ENCODE measurements at places on chromosomes 12 and 14.

DNA sequence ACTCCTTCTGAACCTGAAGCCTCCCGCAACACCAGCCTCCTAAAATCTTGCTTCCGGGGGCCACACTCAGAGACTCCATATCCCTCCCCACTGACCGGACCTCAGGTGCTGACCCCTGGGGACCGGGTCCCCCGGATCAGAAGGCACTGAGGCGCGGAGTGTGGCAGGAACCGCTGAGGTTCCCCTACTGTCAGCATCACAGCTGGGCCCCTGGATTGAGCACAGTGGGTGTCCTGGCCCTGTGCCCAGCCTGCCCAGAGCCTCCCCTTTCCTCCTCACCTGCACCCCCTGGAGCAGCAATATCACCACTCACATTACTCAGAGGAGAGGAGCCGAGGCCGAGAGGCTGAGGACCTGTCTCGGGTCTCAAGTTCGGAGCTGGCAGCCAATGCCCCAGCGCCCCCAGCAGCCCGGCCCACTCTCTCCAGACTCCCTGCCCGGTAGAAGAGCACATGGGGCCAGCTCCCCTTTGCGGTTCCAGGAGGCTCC lies 101.2 kb upstream of the EIF5 start:
- no peak for DNase-seq

GRCh38 chr12:131507094-131507493 lies 203.8 kb upstream of the SFSWAP start:
- DNase-seq = no peak

DNA sequence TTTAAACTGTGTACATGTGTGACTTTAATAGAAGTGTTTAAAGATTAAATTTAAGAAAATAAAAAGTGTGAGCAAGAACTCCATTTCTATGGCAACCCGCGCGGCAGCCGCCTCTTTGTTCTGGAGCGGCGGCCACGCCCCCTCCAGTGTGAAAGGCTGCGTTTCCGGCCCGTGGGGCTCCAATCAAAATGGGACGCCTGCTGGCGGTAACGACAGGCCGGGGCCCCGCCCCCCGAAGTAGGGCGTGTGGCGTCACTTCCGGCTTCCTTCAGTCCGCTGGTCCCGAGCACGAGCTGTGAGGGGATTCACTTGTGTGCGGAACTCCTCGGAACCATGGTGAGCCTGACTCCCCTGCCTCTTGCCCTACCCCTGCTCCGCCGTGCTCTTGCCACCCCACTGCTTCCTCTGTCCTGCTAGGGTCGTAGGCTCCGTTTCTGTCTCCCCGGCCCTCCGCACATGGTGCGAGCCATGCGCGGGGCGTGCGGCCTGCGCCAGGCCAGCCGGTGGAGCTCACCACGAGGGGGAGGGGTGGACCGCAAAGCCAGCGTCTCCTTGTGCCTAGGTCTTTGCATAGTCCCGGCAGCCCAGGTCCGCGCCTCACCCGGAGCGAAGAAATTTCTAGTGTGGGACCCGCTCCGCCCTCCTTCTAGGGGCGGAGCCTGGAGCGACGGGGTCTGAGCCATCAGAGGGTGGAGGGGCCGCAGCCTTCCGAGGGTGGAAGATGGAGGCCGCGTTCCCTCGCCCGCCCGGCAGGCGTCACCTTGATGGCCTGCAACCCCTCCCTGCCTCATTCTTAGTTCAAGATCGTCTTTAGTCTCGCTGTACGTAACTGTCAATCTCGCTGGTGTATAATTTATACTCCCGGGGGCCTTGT lies at the start of gene CCT2:
Gene CCT2 (plus strand): TSS at position 271 of the 874 bp plus-strand sequence. CDS start 63 bp downstream, at position 334.
- DNase-seq = peak; percentile 93

- no peak for DNase-seq
These were observed 162.0 kb downstream of the IPO8 start for GRCh38 chr12:30533558-30534265.

- DNase-seq = no peak
These were observed at the start of gene ADAMTS20 for GRCh38 chr12:43551971-43552559. Gene ADAMTS20 (minus strand): TSS chr12:43552203. CDS start chr12:43551921, 282 bp downstream.

- no peak for DNase-seq
These were observed 84.6 kb downstream of the SETD3 start for GRCh38 chr14:99395909-99396530.

DNA sequence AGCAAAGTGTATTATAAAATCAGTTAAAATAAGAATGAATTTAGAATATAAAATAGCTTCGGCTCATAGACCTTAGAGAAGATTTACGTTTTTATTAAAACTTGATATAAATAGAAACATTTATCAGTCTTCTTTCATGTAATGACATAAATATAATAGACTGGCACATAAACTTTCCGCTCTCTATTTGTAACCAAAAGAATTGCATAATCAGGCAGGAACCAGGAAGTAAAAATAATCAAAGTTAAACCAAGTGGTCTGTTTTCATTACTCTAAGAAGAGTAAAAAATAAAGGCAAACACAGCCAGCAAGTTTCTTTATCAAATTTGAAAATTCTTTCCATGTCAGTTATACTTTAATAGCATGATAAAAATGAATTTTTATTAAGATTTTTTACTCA lies 46.3 kb upstream of the ATP2A2 start:
- no peak for DNase-seq

DNA sequence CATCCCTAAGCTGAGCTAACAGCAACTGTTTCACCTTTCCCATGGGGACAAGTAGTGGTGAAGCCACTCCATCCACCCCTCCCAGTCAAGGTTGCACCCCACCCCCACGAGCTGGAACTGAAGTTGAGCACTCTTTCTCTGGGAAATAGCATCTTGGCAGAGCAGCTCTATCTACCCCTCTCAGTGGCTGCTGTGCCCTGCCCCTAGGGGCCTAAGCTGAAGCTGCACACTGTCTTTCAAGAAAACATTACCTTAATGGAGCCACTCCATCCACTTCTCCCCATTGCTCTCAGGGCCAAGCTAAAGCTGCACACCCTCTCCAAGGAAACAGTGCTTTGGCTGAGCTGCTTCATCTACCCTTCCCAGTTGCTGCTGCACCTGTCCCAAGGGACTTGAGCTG lies 170.6 kb upstream of the CCDC196 start:
- no peak for DNase-seq

DNA sequence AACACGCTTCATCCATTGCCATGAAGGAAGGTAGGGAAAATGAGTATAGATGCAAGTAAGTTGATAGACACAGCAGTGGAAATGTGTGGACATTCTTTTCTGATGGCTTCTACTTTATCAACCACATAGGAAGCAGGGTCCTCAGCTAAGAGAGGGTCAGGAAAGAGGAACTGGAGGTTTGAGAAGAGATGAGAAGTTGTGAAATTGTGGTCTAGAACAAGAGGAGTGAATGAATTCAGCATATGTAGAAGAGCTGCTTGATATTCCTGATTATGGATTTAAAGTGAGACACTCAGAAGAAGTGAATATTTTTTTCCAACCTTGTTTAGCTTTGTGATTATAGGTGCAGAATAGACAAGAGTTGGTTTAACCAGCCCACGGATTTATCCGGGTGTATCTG lies 128.5 kb downstream of the SLC15A5 start:
- no peak for DNase-seq

- DNase-seq = no peak
These were observed at the start of gene PSMB5 for GRCh38 chr14:23034498-23035302. Gene PSMB5 (minus strand): TSS chr14:23034900. CDS start chr14:23034881, 19 bp downstream.

GRCh38 chr12:6177642-6178358 lies 22.4 kb upstream of the CD9 start:
- DNase-seq = no peak

DNA sequence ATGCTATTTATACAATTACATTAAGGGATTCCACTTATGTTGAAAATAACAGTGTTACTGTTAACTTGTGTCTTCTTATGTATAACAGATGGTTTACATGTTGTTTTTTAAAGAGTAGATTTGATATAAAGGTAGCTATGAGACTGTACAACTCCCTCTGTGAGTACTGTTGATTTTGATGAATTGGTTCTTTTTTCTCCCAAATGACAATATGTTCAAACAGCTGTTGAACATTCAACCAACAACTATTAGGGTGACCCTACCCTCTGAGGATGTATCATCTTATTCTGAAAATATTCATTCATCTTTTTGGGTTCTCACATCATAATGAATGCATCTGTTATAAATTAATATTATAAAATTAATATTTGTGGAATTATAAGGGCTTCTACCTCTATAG lies 456.9 kb upstream of the MGAT4C start:
- no peak for DNase-seq

- DNase-seq = no peak
These were observed 11.1 kb upstream of the TMPO start for GRCh38 chr12:98504368-98504617.

- DNase-seq = no peak
These were observed 30.8 kb downstream of the GPR19 start for GRCh38 chr12:12665194-12665593.

- DNase-seq = no peak
These were observed 90.8 kb downstream of the RPS6KA5 start for GRCh38 chr14:90969531-90970166.

DNA sequence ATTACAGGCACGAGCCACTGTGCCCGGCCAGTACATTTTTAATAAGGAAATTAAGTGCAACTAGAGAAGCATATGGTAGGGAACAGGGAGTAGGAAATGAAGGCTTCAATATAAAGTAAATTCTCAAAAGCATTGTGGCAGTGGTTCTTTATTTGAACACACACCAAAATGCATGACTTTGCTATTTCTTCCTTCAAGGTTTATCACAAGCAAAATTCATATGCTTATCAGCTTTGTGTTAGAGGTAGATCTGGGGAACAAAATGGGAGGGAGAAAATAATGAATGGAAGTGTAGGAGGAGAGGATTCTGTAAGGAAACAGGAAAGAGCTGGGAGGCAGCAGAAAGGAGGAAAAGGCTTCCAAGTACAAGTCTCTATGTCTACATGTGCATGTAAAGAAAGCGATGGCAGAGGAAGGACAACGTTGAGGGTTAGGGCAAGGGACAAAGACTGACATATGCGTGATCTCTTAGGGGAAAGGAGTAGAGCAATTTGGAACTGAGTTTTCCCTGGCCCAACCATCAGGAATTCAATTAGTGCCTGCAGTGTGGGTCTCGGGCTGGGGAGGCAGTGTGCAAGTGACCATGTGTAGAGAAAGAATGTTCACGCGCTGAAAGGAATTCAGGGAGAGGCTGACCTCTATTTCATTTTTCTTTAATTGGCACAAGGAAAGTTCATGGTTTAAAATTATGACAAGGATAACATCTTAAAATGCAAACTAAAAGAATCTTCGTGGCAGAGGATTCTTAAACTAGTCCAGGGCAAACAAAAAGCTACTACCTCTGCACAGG lies 22.9 kb upstream of the RASSF8 start:
- no peak for DNase-seq

GRCh38 chr12:79333144-79333543 lies 357.6 kb downstream of the PAWR start:
- DNase-seq = no peak

- no peak for DNase-seq
These were observed 135.9 kb downstream of the C12orf75 start for GRCh38 chr12:105466231-105466900.

- no peak for DNase-seq
These were observed 44.6 kb upstream of the TUNAR start for GRCh38 chr14:95832012-95832411.

DNA sequence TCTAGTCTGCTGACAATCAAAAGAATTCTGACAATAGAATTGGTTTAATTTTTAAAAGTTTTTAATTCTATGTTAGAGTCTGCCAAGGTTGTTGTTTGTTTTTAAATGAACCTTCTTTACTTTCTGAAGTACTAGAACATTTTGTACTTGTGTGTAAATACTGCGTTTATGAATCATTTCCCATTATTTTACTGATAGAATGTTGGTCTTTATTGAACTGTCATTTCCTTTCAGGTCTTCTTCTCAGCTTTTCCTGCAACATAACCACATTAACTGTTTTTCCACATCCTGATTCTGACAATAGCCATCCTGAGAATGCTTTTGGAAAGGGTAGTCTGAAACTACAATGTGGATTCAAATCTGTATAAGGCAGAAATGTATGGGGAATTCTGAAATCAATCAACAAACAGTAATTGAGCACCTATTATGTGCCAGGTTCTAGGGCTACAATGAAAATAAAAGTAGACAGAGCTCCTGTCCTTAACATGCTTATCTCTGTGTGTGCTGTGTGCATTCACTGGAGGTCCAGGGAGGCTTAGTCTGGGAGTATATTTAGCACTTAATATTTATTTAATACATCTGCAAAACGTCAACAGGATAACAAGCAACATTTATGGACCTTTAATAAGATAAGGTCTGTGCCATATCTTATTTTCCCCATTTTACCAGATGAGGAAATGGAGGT lies 73.1 kb upstream of the SLC38A2 start:
- no peak for DNase-seq

DNA sequence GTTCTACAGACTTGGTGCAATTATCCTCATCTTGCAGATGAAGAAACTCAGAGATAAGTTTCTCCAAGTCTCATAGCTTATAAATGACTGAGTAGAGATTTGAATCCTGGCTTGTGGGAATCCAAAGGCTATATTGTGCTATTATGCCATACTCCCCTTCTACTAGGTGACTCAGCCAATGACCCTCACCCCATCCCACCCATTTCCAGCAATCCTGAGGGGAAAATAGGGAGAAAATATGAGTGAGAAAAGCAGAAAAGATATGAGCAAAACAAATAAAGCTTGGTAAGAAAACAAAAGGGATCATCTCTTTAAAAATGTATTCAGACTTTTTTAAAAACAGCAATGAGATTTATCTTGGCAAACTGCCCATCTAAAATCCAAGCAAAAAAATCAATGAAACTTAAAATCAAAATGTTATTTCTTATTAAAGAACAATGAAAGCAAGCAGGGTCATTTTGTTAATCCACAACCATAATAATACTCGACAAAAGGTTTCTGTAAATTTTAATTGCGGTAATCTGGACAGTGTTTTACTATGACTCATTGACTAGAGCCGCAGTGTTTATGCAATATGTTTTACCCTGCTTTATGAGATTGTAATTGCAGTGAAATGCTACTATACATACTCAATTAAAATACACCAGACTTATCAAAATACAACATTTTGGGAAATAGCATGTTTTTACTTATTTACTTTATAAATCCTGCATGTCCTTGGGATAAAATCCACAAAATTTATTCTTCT lies 13.1 kb upstream of the LGR5 start:
- no peak for DNase-seq

- DNase-seq = peak; percentile 48
These were observed 1101.2 kb upstream of the TMEM132C start for GRCh38 chr12:127165567-127166392.

GRCh38 chr14:89720076-89720687 lies 234.3 kb downstream of the EFCAB11 start:
- DNase-seq = no peak

- no peak for DNase-seq
These were observed 11.1 kb upstream of the SMAGP start for GRCh38 chr12:51281202-51281924.
